ENCODE measurements at places on chromosomes 3 and 15.

DNA sequence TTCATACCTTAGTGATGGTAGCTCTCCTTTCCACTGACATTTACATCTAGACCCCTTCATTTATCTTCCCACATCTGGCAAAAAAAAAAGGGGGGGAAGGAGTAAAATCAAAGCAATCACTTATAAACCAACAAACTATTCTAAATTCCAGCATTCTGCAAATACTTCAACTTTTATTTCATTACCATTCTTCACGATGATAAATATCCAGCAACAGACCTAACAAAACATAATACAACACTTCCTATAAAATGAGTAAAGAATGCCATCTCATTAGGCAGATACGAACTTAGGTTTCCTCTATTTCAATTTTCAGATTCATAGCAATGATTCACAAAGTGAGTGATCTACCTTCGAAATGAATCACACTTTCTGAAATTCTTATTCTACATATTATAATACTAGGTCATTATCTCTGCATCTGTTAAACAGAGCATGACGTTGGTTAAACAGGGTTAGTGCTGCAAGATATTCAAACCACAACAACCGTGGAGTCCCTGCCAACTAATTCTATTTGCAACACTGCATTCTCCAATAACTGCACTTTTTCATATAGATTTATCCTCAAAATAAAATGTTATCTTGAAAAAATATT is at the start of gene LRRFIP2:
Gene LRRFIP2, minus strand, starts transcription at position 51 of the 595 bp plus-strand sequence. CDS start 25,599 bp downstream, outside the sequence.
- no peak for DNase-seq

GRCh38 chr3:33858131-33858530 is 59.7 kb downstream of the PDCD6IP start:
- DNase-seq = no peak

- no peak for DNase-seq
These were observed 256.3 kb upstream of the KCNH8 start for GRCh38 chr3:18892047-18892446.

DNA sequence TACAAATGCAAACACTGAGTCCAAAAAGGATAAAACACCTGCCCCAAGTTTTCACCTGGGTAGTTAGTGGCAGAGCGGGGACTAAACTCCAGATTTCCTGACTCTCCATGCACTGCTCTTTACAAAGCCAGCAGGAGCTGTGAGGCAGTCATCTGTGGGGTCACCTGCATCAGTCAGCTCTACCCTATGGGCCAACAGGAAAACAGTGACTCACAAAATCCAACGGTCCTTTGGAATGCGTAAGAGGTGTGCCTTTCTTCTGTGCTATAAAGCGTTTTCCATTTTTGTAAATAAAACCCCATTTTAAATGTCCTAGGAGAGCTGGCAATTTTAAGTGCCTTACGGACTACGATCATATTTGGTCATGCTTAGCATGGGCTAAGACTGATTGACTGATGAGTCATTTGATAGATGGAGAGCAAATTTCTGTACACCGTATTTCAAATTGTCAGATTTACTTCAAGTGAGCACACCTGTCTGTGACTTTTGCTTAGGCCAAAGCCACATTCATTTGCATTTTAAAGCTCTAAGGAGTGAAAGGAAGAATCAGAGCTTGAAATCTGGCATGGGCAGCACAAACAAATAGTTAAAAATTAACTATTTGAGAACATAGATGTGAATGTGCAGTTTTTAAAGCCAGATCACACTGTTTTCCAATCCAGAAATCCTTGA is 4.4 kb upstream of the COL8A1 start:
- DNase-seq = no peak

GRCh38 chr3:150956376-150956775 is 16.2 kb downstream of the CLRN1 start:
- DNase-seq = no peak

- DNase-seq = peak; percentile 36
These were observed 24.1 kb upstream of the OR5K4 start for GRCh38 chr3:98329392-98330124.

GRCh38 chr3:9257092-9257491 is 7.6 kb upstream of the SRGAP3 start:
- DNase-seq = no peak

DNA sequence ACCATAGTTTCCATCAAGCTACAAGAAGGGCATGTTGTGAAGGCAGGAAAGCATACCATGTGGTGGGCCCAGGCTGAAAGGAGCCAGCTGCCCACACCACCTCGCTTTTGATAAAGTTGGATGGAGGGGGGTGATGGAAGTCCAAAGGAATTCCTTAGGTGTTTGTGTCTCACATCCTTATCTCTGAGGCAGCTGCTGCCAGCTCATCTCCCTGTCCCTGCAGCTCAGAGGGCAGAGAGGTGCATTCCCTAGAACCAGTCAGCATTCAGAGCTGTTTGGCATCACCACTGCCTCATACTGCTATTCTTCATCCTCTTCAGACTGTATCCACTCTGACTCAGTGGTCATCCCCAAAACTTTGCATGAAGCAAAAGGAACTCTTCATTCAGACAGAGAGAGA is 141.5 kb upstream of the BFSP2 start:
- no peak for DNase-seq

- DNase-seq = no peak
These were observed 59.8 kb downstream of the SNX4 start for GRCh38 chr3:125460233-125460632.

DNA sequence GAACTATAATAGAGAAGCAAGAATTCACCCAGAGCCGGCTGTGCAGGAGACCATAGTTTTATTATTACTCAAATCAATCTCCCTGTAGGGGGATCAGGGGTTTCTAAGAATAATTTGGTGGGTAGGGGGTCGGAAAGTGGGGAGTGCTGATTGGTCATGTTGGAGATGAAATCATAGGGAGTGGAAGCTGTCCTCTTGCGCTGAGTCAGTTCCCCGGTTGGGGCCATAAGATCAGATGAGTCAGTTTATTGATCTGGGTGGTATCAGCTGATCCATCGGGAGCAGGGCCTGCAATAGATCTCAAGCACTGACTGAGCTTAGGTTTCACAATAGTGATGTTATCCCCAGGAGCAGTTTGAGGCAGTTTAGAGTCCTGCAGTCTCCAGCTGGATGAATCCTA is 97.0 kb upstream of the SNRPN start:
- DNase-seq = no peak

- peak; percentile 43 for DNase-seq
These were observed 755 bp downstream of the PDE8A start for GRCh38 chr15:84982301-84982920.

GRCh38 chr3:114022145-114022802 is 34.1 kb downstream of the CCDC191 start:
- DNase-seq = no peak
